Activated gamma-delta T cell treated with anti-CD3 and anti-CD28 coated beads, Interleukin-2, amount 50 U/mL, for 16 hours (primary cell): ENCODE measurements at places on chromosomes 3 and 15.

DNA sequence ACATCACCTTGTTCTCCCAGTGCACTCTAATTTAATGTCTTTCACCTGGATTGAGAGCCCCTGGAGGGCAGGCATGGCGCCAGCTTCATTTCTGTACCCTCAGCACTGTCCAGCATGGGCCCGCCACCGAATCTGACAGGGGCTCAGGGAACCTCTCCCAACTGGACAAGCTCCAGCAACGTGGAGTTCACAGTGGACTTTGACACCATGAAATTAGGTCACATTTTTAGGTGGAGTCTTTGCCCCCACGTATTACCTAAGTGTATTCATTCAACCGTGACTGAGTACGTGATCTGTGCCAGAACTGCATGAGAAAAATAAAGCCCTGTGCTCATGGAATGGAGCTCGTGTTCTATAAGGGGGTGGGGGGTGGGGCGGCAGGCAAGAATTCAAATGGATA is 94.1 kb upstream of the ATP2B2 start:
- DNase-seq: no peak

- DNase-seq: no peak
Measured at GRCh38 chr15:74682954-74683353, 12.9 kb downstream of the EDC3 start.

DNA sequence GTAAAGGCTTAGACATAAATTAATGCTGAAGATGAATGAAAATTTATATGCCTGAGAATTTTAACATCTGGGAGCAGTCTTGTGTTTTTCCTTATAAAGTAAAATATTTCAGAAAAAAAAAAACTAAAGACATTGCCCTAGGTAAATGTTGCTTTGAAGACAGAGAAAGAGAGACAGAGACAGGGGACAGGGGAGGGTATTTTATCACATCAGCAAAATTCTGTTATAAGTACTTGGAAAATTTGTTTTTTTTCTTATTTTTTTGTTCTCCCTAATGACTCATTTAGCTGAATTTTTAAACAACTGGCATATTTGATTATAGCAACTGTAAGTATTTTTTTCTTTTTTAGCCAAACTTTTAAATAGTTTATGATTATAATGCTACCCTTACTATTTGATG is 1540.6 kb upstream of the GBE1 start:
- DNase-seq: no peak

DNA sequence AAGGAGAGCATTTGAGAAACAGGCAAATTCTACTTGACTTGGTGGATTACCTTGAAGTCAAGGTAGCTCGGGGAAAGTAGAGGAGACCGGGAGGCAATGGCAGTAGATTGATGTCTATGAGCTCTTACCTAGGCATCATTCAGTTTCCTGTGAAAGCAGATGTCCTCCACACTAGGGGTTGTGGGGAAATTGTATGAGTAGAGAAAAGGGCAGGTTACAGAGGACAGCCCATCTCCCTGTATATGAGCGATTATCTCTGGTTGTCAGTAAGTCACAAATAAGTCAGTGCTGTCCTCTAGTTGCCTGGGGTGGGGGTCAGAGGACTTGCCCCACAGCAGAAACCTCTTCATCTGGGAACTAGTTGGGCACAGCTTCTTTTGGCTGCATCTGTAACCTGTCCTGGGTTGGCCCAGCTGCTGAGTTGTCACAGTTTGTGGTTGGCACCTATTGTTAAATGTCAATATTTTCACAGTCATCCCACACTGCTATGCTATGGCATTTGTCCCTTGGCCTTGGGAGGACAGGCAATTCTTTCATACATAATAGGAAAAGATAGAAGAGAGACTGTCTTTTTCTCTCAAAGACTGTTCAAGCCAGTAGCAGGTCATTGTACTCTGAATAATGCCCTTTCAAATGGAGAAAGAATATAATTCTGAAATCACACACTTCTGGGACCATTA is 53.6 kb upstream of the LRRFIP2 start:
- DNase-seq: no peak

DNA sequence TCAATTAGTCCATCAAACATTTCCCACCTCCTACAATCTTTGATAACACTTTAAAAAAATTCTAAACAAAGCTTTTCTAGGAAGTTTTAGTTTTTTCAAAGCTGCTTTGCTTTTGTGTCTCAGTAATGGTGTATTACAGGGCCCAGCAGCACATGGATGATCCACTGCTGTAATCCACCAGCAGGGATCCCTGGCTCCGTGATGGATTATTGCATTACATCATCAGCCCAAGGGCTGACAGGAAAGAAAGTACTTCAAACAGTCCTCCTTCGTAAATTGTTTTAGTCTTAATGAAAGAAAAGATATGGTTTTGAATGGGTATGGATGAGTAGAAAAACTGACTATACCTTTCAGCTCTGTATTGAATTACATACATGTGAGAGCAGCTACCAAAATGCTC is 688.9 kb upstream of the NAALADL2 start:
- no peak for DNase-seq

DNA sequence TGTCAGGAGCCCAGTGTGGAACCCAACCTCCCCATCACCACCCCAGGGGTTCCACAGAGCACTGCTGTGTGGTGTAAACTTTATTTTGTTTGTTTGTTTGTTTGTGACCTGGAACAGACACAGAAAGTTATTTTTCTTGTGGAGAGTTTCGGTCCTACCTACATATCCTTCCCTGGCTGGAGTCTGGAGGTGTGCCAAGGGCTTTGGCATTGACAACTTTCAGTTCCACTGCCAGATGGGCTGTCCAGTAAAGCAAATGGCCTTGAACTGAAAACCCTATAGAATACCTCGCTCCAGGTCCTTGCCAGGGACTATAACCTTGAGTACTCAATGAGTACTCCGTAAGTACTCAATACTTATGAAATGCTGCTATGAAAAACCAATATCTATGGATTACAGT is 103.5 kb downstream of the MITF start:
- no peak for DNase-seq

DNA sequence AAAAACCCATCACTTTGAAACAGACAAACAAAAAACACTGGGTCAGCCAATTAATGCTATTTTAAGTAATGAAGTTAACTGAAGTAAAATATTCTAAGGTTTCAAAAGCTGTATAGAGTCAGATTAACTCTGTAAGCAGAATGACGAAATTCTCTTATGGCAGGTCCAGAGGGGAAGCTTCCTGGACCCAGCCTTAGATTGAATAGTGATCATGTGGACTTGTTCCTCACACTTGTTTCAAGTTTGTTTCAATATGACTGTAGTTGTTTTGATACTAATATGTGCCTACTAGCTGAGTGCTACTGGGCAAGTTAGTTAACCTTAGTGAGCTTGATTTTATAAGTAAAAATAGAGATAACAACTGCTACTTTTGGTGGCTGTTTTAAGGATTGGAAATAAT is 32.6 kb downstream of the PLS1 start:
- no peak for DNase-seq
